NCI-H1092 (cell line): ENCODE measurements at places on chromosomes 5 and 9.

DNA sequence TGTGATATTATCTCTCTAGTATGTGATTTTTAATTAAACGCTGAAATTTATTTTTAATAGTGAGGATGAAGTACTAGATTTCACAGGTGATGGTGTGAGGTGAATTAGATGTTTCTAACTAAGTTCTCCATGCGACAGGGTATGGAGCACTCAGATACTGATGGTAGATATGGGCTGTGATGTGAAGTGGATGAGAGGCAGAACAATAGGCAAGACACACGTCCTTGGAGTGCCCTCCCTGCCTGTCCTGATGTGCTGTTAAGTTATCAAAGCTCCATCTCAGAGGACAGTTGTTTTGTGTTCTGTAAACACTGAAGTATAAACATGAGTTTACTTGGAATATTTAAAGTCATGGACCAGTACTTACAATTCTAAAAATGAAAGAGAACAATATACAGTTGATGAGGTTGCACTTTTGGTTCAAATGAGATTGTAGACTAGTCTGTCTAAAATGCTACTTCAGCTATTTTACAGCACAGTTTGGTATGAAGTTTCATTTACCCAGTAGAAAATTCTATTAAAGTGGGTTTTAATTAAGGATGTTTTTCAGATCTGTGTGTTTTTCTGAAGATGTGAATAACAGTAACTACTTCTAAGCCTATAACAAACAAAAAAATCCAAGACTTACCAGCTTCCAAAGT is 64.2 kb downstream of the C7 start:
- no peak for DNase-seq

DNA sequence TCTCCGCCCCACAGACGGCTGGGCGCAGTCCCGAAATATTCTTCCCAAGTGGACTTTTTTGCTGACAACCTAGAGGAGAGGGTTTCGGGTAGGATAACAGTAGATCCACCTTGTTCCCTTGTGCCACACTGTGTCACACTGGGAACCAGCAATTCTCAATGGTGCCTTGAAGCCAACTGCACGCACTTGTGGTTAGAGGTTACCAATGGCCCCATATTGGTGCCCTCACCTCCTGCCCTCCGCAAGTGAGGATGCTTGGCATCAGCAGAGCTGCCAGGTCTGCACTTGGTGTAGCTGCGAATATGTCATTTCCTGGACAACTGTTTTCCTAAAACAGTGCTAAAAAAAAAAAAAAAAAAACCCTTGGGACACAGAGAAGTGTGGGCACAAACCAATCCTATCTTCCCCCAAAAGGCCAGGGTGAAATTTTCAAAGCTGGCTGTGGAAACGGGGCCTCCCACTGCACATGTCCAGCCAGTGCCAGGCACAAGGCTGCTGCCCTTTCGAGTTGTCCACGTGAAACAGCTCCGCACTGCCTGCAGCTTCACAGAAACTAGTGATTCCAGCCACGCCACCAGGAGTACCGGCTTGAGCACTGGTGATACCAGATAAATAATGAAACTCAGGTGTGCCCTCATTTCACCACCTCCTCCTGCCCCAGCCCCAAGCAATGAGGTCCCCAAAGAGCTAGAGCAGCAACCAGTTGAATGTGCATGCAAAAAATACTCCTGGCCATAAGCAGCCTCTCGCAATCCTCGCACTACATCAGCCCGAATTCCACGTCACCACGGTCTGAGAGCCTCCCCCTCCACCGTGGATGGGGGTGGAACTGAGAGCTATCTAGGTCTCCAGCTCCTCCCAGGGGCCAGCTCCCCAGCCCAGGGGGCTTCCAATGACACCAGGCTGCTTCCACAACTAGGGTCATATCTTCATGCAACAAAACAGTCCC is 51.2 kb downstream of the USP20 start:
- DNase-seq, result no peak

DNA sequence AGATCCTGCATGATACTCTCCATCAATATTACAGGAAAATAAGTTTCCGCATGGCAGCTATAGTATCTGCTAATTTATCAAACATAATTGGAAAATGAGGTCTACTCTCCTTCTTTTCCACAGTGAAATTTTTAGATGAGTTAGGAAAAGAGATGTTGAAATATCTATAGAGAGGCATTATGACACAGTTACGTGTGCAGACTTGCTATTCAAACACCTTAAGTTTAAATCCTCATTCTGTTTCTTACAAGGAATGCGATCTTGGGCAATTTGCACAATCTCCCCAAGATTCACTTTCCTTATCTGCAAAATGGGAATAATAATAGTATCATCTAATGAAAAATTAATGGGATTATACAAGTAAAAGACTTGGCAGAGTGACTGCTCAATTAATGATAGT is 91.7 kb upstream of the SLCO6A1 start:
- DNase-seq, result no peak

DNA sequence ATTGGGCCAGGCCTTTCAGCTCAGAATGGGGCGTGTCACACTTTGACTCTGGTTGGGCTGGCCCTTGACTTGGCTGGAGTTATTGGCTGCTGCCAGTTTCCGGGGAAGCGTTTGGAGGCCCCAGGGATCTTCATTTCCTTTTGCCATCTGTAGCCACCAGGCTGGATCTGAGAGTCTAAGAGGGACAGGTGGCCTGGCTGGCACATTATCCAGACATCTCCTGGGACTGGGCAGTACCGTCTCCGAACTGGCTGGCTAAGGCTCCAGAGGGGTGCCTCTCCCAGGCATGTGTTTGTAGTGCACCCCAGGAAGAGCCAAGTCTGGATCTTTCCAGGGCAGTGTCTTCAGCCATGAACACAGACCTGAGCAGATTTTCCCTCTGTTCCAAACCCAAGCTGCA is 9.7 kb upstream of the JADE2 start:
- no peak for DNase-seq

- DNase-seq, result no peak
These were observed 170.5 kb downstream of the ARHGEF28 start for GRCh38 chr5:73796164-73797131.

GRCh38 chr5:68289498-68289897 is 73.9 kb downstream of the PIK3R1 start:
- DNase-seq, result no peak

DNA sequence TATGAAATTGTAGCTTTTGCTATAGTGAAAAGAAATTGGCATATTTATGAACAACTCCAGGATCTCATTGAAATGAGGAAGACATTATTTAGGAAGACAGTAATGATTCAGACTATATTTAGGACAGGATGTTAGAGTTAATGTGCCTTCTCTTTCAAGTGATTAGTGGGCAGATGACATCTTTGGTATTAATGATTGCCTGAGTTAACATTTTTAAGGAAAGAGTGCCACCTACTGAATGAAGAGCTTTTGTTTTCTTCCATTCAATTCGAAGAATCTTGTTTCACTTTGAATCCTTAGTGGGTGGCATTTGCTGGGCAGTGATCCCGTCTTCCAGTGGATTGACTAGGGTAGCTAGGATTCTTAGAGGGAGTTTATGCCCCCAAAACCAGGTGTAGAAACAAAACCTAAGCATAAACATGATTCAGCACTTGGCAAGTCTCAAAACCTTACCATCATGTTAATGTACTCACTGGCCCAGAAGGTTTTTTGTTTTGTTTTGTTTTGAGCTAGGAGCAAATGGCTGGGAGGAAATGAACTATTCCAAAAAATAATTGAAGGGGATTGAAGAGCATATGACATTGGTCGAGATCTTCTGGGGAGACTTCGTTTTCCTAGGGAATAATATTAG is 23.2 kb downstream of the MAP3K1 start:
- DNase-seq, result no peak

DNA sequence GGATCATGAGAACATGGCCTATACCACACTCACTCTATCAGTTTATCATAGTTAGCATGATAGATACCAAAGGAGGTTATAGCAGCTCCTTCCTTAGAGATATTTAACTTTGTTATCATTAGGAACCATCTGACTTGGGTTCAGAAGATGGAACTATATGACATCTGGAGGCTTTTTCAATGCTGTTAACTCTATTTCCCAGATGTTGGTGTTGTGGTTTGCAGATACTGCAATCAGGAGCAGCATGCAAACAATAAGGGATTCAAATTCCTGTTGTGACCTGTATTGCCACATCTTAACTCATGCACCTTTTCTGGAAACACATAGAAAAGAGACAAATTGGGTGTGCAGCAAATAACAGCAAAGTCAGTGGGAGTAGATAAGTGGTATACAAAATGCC is 201.7 kb downstream of the NNT start:
- DNase-seq, result no peak

DNA sequence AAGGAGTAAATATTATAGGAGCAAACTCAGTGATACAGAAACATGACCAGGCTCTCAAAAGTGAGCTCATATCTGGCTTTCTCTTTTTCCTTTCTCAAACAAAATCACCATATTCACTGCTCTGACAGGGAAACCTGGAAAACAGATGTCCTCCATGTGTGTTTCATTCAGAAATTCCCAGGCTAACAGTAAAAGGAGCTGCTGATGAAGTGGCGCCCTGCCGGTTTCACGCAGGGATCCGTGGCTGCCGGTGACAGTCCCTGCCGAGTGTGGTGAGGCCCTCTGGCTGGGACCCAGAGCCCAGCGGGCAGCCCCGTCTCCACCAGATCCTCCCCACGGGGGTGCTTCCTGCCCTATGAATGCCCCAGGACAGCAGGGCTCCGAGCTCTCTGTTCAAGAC is 208.1 kb downstream of the GNA14 start:
- DNase-seq, result peak; percentile 82

- DNase-seq, result no peak
These were observed 8.1 kb downstream of the SNX18 start for GRCh38 chr5:54525692-54526091.

GRCh38 chr5:29853711-29854220 is 1339.7 kb upstream of the CDH6 start:
- DNase-seq, result no peak

- no peak for DNase-seq
These were observed 10.0 kb downstream of the CRB2 start for GRCh38 chr9:123365881-123366528.

DNA sequence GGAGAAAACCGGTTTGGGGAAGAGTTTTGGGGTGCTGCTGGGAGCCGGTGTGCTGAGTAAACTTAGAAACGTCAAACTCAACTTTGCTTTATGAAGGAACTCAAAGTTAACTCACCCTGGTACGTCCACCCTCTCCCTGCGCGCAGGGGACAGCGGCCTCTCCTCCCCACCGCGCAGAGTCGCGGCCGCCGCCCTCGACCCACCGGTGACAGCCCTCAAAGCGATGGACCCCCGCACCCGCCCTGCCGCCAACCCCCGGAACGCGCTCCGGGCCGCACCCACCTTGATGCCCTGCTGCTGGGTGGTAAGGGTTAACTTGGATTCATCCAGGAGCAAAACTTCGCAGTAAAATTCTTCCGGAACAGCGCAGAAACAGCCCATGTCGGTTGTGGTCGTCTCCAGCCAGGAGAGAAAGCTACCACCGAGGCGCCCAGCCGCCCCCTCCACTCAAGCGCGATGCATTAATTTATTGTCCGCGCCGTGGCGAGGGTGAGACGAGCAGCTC is 366 bp downstream of the EPB41L4A start:
- DNase-seq, result no peak

- DNase-seq, result no peak
These were observed 63.6 kb upstream of the JAK2 start for GRCh38 chr9:4921449-4921848.

- DNase-seq, result no peak
These were observed 47.8 kb upstream of the IL17B start for GRCh38 chr5:149426931-149427330.

DNA sequence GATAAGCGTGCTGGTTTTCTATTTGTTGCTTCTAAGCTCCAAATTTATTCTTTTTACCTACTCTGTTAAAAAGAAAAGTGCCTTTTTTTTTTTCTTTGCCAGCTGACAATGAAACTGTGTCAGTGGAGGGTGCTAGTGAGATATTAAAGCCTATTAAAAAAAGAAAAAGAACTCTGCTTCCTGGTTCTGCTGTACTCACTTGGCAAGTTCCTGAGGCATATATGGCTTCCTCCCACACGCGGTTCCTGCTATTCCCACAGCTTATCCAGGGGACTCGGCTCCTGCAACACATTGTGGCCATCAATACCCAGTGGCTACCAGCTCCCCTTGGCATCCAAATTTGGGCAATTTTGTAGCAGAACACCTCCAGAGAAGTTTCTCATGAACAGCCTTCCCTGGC is 1977.7 kb upstream of the CDH9 start:
- no peak for DNase-seq

- DNase-seq, result peak; percentile 13
These were observed at the start of gene NME5 for GRCh38 chr5:138138949-138139780. Gene NME5 (minus strand): TSS chr5:138139428. CDS start chr5:138138780, 648 bp downstream.

DNA sequence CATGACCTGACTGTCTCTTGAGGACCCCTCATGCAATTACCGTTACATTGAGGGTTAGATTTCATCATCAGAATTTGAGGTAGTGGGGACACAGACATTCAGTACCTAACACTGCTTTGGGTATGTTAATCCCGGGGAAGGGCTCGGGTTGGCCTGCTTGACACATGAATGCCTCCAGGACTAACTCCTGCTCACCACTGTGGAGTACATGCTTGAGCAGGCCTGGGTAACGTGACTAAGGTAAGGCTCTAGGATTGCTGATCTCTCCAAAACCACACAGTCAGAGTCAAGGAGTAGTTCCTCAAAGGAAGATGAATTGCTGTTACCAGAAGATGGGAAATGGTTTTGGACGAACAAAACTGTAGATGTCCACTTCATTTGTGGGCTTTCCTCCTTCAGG is 376.3 kb upstream of the ZNF462 start:
- no peak for DNase-seq

GRCh38 chr5:138664276-138664943 is 88.8 kb upstream of the CTNNA1 start:
- DNase-seq, result no peak

- no peak for DNase-seq
These were observed 213.8 kb downstream of the ARHGAP26 start for GRCh38 chr5:142984011-142984410.

GRCh38 chr5:14928661-14929060 is 57.1 kb upstream of the ANKH start:
- DNase-seq, result no peak

DNA sequence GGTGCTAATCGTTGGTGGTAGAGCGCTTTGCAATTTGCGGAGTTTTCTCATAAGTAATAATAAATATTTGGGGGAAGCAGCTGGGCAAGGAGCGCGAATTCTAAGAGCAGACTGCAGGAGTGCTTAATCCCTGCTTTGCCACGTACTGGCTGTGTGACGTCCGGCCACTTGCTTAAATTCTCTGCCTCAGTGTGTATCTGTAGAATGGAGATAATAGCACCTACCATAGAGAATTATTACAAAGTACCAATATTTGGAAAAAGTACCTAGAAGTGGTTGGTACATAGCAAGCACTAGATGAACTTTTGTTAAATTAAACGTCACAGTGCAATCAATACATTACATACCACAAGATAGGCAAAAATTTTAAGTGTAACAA is 598 bp upstream of the TMED7 start:
- no peak for DNase-seq

- DNase-seq, result no peak
These were observed 115.9 kb downstream of the RGS3 start for GRCh38 chr9:113579283-113580040.

GRCh38 chr5:139660105-139660922 is 12.2 kb downstream of the CXXC5 start:
- DNase-seq, result no peak

DNA sequence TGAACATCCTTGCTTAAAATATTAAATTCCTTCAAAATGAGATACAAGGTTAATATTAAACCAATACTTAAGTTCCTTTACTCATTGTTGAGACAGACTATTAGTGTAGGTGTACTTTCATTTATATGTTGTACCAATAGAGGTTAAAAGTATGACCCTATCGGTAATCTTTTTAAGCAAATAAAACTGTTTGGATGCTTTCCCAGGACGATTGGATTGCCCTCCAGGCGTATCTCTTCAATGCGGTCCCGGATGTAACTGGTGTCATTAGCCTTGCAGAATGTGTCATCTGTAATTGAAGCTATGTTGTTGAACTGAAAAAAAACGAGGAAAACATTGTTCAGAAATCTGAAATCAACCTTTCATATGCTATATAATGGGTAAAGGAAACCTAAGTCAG is 18.9 kb downstream of the OGN start:
- DNase-seq, result no peak
